ENCODE measurements at places on chromosomes 13 and 19.

DNA sequence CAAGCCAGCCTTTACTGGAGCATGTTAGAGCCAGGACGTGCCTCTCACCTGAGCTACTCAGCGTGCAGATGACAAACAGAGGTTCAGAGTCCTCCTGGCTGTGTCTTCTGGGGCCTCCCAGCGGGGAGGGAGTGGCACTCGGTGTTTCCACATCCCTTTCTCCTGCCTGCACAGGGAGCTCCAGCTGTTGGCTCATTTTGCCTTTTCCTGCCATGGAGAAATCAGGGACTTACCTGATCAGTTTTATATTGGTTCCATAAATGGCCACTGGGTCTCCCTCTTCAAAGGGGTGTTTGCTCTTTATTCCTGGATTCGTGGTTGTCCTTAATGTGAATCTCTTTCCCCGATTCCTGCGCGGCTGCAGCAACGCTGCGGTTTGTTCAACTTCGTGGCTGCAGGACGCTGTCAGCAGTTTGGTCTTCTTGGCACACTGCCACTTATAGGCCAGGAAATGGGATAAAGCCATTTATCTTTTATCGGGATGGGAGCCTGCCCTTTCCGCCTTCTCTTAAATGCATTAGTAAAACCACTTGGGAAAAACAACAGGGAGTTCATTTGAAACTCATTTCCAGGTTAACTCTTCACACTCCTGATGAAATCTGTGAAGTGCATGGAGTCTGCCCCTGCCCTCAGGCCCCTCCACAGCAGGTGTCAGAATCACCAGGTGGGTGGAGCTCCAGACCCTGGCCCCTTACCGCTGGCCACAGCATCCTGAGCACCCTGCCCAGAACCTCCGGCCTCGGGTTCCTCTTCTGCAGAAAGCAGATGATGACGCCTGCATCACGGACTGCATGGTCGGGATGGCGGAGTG is 39.8 kb upstream of the MCF2L start:
- DNase-seq = no peak

DNA sequence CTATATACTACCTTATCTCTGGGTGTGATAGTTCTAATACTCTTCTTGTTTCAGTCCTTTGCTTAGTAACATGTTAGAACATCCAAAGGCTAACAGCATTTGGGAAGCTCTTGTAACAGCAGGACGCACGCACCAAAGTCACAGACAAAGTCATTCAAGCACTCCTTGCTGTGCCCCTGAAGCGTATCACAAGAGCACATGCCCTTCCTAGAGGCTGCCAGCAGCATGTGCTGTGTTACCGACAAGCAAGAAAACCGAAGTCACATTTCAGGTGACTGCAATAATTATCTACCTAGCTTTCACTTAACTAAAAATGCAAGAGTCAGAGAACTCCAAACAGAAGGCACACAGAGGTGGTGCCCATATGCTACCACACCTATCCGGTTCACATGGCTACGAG is 194.1 kb downstream of the KLF12 start:
- no peak for DNase-seq

- no peak for DNase-seq
Measured at GRCh38 chr13:42168496-42168895, 103.5 kb upstream of the AKAP11 start.

DNA sequence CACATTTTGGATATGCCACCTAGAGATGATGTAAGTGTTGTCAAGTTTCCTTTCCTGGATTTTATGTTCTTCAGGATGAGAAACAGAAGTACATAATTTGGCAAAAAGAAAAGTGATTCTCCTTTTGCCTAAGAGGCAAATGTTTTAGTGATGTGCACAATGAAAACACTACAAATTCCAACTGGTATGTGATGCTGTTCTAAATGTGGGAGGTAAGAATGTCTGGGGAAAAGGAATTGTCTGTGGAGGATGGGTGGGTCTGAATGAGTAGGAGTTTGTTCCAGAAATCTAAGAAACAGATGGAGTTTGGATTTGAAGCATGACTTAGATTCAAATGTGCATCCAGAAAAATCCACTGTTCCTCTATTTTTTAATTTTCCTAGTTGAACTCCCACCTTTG is 473.6 kb upstream of the SPRY2 start:
- DNase-seq = no peak

GRCh38 chr19:39481229-39481545 is 549 bp downstream of the TIMM50 start:
- no peak for DNase-seq

GRCh38 chr19:5621945-5622464 is 571 bp downstream of the SAFB2 start:
- no peak for DNase-seq

DNA sequence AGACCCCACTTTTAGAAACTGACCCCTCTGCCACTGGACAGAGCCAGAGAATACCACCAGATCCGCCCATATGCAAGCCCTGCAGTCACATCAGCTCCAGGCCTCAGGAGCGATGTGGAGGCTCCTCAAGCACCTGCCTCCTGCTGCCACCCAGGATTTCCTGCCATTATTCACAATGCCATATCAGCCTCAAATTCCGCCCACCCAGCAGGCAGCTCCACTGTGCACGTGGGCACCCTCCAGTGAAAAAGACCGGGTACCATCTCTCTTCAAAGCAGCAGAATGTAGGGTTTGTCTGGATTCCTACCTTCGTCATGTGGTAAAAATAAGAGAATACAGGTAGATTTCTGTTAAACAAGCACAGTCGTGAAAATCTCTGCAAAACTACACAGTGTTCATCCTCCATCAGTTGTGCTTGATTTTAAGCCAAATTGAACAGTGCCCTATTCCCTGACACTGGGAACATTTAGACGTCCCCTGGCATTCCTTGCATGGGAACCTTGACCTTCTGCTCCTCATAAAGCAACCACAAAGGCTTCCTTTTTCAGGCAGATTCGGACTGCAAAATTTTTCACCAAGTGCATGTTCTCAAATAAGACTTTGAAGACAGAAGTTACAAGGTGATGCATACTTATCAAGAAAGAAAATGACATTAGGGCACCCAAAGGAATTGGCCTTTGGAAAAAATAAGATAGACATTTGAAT is 56.4 kb downstream of the FAM124A start:
- DNase-seq = no peak

DNA sequence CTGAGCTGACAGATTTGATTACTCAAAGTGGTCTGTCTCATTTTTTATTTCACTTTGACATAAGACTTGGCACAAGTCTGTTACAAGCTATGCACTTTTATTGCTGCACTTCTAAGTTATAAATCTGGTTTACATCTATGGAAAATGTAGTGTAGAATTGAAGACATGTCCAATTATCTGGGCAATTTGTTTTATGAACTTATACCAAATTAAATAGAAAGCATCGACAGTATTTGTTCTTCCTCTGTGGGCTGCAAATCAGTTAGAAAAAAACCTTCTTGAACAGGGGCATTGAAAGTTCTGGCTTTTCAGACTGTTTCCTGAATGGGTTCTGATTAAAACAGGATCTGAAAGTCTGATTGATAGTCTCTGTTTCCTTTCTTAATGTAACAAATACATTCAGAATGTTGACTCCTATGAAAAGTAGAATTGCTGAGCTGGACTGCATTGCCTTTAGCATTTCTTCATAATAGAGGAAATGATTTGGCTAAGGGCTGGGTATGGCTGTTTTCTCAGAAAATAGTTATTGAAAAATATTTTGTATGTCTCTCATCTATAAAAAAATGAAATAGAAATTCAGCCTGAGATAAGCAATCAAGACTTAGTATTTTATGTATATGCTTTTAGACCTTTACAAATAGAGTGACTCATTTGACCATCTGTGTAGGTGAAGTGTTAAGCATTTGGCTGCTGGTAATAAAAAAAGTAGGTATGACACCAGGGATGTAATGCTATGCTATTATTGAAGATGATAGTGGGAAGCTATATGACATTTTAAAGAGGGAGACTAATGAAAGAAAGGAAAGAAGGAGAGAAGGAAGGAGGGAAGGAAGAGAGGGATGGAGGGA is 210.9 kb upstream of the SPRY2 start:
- no peak for DNase-seq

DNA sequence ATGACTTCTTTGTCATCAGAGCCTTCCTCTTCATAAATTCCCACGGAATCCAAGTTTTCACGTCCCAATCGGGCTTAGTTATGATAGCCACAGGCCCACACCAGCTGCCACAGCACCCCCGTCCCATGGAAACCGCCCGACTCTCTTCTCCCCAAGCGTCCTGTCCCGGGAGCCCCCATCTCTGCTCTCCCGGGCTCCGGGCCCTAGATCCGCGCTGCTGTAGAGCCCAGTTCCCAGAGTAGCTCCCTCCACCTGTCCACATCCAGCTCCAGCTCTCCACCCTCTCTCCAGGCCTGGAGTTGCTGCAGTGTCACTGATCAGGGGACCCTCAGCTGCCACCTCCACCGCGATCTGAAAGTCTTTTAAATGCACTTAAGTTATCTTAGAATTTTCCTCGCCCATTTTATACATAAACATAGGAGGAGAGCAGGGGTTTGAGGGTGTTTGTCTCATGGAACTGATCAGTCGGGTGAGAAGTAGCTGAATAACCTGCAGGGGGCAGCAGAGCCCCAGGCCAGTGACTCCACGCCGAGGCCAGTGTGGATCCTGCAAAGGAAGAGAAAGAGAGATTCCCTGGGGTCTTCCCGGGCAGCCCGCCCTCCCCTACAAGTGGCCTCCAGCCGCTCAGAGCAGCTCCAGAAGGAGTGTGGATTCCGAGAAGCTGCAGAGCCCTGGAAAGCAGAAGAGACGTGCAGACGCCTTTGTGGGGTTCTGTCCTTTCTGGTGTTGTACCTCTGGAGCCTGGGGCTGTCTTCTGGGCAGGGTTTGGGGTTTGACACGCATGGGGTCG is 1.1 kb upstream of the ZNF763 start:
- peak; percentile 36 for DNase-seq

DNA sequence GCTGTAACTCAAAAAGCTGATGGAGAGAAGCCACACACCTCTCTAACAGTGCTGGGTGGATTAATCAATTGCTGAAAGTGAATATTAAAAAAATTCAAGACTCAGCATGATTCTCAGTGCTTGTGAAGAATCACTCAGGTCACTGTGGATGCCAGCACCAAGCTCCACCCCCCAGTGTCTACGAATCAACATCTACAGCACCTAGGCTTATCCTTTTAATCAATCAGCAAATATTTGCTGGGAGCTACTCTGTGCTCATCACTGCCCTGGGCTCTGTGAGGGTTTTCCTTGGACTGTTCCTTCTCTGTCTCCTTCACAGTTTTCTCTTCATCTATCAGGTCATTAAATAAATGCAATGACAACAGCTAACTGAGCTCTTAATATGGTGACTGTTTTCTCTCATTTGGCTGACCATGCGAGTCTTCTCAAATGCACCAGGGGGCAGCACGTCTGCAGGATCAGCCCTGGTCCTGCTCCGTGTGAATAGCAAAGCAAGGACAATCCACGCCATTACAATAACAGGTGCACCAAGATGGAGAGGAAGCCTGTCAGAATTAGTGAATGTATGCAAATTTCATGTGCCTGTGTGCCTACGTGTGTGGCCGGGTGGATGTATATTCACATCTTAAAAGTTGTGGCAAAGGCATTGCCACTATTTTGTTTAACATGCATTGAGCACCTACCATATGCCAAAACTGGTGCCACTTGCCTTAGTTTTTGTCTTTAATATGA is 14.6 kb upstream of the C13orf42 start:
- no peak for DNase-seq

GRCh38 chr13:21218351-21219035 is 42.0 kb downstream of the MRPL57 start:
- DNase-seq = no peak

- DNase-seq = no peak
Measured at GRCh38 chr19:4292515-4292914, 9.7 kb downstream of the TMIGD2 start.

- DNase-seq = no peak
Measured at GRCh38 chr13:88281841-88282240, 610.7 kb downstream of the SLITRK5 start.

- no peak for DNase-seq
Measured at GRCh38 chr13:30869491-30869890, 36.6 kb upstream of the MEDAG start.

DNA sequence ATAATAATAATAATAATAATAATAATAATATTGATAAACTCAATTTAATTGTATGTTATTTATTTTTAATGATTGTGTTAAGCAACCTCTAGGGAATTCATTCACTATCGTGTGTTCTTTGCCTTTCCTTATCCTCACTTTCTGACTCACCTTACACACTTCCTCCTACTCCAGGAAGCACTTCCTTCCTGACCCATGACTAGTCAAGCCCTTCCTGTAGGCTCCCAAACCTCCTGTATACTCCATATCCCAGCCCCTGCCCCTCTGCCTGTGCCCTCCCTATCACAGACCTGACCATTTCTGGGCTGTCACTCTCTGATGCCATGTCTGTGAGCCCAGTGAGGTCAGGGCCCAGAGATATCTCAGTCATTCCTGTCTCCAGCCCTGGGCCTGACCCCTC is 7.6 kb downstream of the LGALS4 start:
- DNase-seq = no peak

GRCh38 chr19:55621673-55622231 is 2.6 kb downstream of the ZNF784 start:
- no peak for DNase-seq

- no peak for DNase-seq
Measured at GRCh38 chr19:30535011-30535410, 162.8 kb downstream of the ZNF536 start.

DNA sequence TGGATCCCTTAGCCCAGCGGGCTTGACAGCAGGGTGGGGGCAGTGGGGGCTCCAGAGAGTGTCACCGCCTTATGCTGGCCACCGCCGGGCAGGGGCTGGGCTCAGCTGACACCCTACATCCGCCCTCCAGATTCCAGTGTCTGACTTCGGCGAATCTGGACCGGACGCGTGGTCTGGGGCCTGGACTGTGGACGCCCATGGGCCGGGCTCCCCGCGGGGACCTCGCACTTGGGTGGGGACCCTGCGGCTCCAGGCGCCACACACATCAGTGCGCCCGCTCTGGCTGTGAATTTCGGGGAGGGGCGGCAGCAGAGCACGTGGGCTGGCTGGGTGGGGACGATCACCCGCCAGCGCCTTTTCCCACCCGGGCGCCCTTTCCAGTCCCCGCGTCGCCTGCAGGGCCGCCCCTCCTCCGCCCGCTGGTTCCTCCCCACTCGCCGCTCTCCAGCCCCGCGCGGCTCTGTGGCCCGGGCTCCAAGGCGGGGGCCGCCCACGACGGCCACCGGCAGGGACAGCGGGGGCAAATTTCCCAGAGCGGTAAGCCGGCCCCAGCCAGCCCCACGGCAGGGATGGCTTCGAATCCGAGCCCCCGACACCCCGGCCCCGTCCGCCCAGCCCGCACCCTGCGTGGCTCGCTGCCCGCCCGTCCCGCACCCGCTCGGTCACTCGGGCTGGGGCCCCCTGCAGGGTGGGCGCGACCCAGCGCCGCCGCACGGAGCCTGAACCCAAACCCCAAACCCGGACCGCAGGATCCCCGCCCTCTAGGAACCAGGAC is 23.3 kb upstream of the ZNF99 start:
- no peak for DNase-seq

DNA sequence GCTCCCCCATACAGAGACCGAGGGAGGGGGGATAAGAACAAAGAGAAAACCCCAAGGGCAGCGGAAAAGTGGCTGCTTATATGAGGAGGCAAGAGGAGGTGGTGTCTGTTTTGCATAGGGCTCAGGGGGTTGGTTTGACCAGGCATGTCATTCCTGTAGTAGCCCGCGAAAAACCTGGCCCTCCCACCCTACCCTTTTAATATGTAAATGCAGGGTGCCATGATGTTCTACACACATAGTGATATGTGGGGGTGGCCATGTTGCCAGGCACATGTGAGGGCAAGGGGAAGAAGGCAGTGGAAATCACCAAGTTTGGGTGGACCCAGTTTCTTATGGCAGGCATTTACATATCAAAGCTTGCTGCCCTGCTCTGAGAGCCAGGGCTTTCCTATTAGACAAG is 203.5 kb upstream of the UBL3 start:
- no peak for DNase-seq

GRCh38 chr13:85728811-85729210 is 70.4 kb downstream of the SLITRK6 start:
- no peak for DNase-seq

- no peak for DNase-seq
Measured at GRCh38 chr19:12163826-12164225, 930 bp downstream of the ZNF136 start.

Data from T-helper 22 cell (primary cell).